ENCODE measurements at places on chromosomes 11 and 22.
A peak's percentile ranks its signal among the peaks of the same experiment; 100 is the strongest.

DNA sequence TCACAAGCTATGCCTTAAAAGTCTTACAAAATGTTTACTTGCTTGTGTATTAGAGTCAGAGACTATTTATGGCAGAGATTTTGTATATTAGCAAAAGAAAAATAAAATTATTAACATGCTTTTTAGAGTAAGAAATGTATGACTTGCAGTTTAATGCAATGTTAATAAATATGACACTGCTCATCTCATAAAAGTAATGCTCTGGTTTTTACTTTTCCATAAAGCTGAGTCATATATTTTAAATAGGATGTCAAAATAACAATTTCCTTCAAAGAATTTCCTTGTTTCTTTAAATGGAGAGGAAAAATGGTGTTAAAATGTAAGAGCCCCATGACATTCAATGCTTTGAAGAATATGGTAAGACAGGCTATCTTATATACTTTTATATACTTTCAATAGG lies 16.3 kb upstream of the RDX start:
- DNase-seq = no peak

GRCh38 chr11:129457321-129457720 lies 81.7 kb downstream of the BARX2 start:
- DNase-seq = no peak

GRCh38 chr11:119192111-119192510 lies 6.8 kb downstream of the NHERF4 start:
- DNase-seq = peak; percentile 56

- no peak for DNase-seq
Observed at GRCh38 chr11:117476531-117477142, 149.0 kb downstream of the CEP164 start.

GRCh38 chr11:65400307-65401072 lies 14.1 kb downstream of the FRMD8 start:
- no peak for DNase-seq

GRCh38 chr22:39182478-39183030 lies 30.1 kb upstream of the CBX7 start:
- DNase-seq = peak; percentile 67

GRCh38 chr11:3950996-3951660 lies 95.7 kb downstream of the STIM1 start:
- peak; percentile 89 for DNase-seq

GRCh38 chr22:30396871-30397655 lies at the start of gene SEC14L2:
Gene SEC14L2, plus strand, starts transcription at chr22:30397018. Its CDS starts 99 bp downstream, at chr22:30397117.
- no peak for DNase-seq

GRCh38 chr22:37781434-37782059 lies 26.2 kb upstream of the GCAT start:
- no peak for DNase-seq

- no peak for DNase-seq
Observed at GRCh38 chr22:44289414-44290171, 23.2 kb downstream of the SHISAL1 start.

GRCh38 chr11:64036087-64037026 lies 626 bp downstream of the FLRT1 start:
- peak; percentile 36 for DNase-seq

DNA sequence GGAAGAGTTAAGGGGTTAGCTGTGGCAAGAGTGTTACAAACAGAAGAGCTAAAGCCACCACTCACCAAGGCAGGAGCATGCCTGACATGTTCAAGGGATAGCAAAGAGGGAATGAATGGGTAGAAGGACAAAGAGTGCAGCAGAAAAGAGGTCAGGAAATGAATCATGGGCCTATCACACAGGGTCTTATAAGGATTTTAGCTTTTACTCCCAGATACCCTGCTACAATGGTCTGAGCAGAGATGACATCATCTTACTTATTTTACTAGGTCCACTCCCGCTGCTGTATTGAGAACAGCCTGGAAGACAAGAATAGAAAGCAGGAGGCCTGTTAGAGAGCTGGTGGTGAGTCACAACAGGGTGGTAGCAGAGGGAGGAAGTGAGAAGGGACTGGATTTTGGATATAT lies 9.8 kb downstream of the TRAF6 start:
- DNase-seq = peak; percentile 95

DNA sequence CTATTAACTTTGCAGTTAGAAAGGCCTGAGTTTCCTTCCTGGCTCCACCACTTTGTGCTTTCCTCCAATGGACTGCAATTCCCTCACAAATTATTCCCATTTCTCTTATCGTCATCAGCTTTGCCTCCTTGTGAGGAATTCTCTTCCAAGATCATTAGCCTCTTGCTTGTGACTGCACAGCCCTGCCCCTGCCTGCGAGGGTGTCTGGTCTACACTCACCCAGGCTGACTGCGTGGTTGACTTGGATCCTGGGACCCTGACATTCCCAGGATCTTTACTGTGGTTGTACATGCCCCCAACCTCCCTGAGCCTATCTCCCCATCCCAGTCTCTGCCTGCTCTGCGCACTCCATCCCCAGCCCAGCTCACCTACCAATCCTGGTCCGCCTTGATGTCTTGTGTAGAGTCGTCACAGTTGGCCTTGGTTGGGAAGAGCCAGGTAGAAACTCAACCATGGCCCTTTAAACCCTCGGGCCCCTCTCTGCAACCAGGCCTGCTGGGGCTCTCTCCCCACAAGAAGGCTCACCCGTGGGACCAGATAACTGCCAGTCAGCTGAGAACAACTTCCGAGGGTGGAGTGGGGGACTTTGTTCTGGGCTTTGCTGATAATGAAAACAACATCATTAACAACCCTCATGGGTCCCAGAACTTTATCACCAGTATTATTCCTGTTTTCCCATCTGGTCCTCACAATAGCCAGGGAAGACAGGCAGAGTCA lies at the start of gene OR2AT4:
Gene OR2AT4 (minus strand): TSS at position 421 of the 717 bp plus-strand sequence.
- no peak for DNase-seq

DNA sequence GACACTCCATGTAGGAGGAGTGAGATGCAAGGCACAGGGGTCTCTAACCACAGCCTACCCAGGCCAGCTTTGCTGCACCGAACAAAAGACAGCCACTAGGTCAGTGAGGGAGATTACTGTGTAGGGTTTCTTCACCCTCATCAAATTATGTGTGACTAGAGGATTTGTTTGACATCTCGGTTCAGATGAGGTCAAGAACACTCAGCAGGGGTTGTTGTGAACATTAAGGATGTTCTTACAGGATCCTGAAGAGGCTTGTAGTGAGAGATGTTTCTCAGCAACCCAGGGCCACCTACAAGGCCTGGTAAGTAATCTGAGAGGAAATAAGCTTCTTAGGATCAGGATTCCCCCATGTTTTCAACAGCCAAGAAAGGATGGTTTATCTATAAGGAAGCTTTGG lies 202.1 kb downstream of the NXPE2 start:
- DNase-seq = no peak

DNA sequence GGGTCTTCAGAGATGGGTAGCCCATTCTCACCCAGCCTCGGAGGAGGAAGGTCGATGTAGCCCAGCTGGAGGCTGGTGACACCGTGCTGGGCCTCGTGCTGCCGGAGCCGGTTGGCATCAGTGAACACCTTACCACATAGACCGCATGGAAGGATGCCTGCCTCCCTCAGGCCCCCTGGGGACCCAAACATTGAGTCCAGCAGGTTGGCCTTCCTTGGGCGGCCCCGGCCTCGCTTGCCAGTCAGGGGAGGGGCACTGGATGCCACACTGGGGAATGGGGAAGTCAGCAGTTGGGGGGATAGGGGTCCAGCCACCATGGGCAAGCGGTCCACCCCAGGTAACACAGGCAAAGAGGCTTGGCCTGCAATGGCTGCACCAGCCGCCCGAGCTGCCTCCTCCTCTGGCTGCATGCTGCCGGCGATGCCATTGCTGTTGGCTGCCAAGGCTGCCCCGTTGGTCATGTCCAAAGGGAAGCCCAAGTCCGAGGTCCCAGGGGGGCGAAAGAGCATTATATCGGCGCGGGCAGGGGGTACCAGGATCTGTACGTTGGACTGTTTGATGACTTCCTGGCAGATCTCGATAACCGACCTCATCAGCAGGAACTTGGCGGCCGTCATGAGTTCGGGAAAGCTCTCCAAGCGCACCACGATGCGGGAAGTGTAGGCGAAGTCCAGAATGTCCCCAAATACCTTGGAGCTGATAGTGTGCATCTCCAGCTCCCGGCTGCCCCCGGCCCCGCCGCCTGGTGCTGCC lies 1.4 kb downstream of the PATZ1 start:
- DNase-seq = peak; percentile 76

GRCh38 chr11:133235381-133235780 lies 296.9 kb downstream of the OPCML start:
- no peak for DNase-seq

DNA sequence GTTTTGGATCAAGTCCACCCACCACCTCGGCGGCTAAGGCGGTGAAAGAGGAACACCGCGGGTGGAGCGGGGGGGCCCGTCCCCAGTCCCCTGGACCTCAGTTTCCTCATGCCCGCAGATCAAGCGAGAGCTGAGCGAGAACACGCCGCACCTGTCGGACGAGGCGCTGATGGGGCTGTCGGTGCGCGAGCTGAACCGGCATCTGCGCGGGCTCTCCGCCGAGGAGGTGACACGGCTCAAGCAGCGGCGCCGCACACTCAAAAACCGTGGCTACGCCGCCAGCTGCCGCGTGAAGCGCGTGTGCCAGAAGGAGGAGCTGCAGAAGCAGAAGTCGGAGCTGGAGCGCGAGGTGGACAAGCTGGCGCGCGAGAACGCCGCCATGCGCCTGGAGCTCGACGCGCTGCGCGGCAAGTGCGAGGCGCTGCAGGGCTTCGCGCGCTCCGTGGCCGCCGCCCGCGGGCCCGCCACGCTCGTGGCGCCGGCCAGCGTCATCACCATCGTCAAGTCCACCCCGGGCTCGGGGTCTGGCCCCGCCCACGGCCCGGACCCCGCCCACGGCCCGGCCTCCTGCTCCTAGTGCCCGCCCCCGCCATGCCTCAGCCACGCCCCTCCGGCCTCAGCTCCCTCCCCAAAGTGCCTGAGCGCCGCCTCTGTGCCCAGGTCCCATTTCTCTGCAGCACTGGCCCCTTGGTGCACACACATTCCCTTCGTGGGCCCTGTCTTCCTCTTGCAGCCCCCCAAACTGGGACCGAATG lies 12.7 kb downstream of the MAFF start:
- DNase-seq = peak; percentile 77

DNA sequence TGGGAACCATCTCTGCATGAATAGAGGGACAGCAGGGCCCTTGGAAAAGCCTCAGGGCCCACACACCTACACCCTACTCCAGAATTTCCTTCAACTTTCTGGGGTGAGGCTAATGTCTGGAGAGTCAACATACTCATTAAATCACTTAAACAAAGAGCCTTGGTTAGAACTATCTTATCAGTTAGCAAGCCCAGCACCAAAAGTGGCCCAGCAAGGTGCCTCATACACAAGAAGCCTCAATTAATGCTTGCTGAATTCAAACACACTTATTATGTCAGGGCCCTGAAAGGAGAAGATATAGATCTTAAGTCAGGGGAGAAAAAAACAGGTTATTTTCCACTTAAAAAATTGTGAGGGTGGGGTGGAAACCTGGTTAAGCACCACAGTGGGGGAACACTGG lies 61.4 kb downstream of the C11orf58 start:
- DNase-seq = no peak

GRCh38 chr11:64859542-64860414 lies 15.3 kb upstream of the CDC42BPG start:
- DNase-seq = no peak

- no peak for DNase-seq
Observed at GRCh38 chr11:117691218-117691514, 105.8 kb downstream of the DSCAML1 start.

GRCh38 chr22:38355275-38355674 lies 38.0 kb upstream of the CSNK1E start:
- DNase-seq = no peak

GRCh38 chr11:3022982-3023381 lies 30.9 kb upstream of the NAP1L4 start:
- DNase-seq = peak; percentile 85

- DNase-seq = no peak
Observed at GRCh38 chr11:19693146-19693545, 19.5 kb upstream of the NAV2 start.

- no peak for DNase-seq
Observed at GRCh38 chr11:2997406-2997805, 5.3 kb upstream of the NAP1L4 start.

DNA sequence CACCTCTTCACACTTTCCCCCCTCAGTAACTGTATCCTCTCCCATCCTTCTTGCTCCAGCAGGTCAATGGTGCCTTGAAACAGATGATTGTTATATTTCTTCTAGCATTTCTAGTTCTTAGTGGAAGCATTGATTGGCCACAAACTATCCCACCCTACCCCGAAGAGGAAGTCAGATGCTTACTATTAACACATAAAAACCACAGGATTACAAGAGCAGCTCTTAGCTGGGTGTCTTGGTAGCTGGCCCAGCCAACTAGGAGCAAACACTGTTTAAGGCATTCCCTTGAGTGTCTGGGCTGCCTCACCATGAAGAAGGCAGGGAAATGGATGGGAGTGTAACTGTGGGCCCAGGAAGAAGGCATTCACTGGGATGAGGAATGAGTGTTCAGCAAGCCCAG lies 176.6 kb downstream of the GRIK4 start:
- no peak for DNase-seq

- DNase-seq = no peak
Observed at GRCh38 chr11:132353255-132353654, 982.8 kb downstream of the NTM start.

DNA sequence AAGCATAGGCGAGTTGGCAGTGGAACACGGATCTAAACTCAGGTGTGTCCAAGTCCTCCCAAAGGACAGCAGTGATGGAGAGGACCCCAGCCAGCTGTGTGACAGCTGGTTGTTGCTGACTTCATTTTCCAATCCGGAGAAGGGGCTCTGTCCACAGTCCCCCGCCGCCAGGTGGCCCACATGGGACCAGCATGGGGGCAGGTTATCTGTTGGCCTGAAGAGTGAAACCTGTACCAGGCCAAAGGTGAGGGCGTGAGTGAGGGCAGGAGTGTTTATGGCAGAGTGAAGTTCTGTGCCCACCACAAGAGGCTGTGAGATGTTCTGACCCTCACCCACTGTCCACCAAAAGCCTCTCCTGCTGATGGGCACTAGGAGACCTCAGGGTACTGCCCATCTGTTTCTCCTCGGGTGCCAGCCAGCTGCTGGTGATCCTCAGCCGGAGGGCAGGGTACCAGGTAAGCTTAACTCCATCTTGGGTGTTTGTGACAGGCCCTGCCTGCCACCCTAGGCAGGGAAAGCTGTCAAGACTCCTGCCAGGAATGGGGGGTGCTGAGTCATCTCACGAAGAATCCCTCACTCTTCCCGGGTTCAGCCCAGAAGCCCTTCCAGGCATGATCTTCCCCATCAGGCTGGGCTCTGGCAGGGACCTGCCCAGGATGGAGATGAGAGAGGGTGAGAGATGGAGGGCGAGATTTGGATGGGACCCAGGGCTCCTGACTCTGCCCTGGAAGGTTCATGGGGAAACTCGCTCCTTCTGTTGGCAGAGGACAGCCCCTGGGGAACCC lies 15.5 kb upstream of the TAB1 start:
- no peak for DNase-seq

GRCh38 chr22:34159491-34159890 lies 239.2 kb upstream of the LARGE1 start:
- DNase-seq = no peak

DNA sequence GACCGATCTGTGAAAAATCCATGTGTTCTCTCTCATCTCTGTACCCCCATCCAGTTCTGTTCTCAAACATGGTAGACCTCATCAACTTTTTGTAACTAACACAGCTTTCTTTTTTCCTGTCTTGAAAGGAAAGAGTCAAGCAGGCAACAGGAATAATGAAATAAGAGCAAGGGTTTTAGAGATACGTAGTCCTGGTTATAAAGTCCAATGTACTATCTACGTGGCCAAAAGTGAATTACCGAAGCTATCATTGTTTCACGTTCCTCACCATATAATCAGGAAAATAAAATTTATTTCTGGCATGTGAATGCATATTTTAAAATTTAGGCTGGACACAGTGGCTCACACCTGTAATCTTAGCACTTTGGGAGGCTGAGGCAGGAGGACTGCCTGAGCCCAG lies 472.2 kb upstream of the ANO3 start:
- DNase-seq = no peak
